ENCODE measurements at places on chromosomes 6 and 20.

- H3K4me1 ChIP-seq = peaks cover 12% of the 10 kb centered on the region
- peak overlapping the region; percentile 99 for H3K27ac ChIP-seq
- H3K4me3 ChIP-seq = peak overlapping the region; percentile 96
- H3K27me3 ChIP-seq = no peaks in the 10 kb centered on the region
- no peaks in the 10 kb centered on the region for H3K36me3 ChIP-seq
- DNase-seq = no peak
Measured at GRCh38 chr6:151388997-151389617, 2.3 kb downstream of the ZBTB2 start.

- no peak for DNase-seq
- no peaks in the 10 kb centered on the region for H3K36me3 ChIP-seq
- H3K4me1 ChIP-seq = peaks cover 60% of the 10 kb centered on the region
- no peak overlapping the region for H3K27ac ChIP-seq
- H3K4me3 ChIP-seq = peak overlapping the region; percentile 34
- peaks cover 100% of the 10 kb centered on the region for H3K27me3 ChIP-seq
Measured at GRCh38 chr20:21509597-21510371, 4.1 kb downstream of the NKX2-2 start.

DNA sequence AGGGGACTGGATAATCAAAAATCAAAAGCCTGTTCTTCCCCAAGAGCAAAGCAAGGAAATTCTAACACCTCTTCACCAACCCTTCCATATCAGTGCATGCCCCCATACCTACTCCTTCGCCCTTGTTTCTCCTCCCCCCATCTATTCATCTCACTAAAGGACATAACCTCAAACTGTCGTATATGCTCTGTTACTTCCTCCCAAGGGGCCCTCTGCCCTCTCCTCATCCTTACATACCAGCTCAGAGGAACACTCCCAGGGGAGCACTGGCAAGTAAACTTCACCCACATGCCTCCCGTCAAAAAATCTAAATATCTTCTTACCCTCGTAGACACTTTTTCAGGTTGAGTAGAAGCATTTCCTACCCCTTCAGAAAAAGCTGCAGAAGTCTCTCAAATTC, 9.4 kb upstream of the ADTRP start:
- no peak overlapping the region for H3K4me3 ChIP-seq
- no peak for DNase-seq
- no peaks in the 10 kb centered on the region for H3K36me3 ChIP-seq
- no peaks in the 10 kb centered on the region for H3K4me1 ChIP-seq
- no peak overlapping the region for H3K27ac ChIP-seq

DNA sequence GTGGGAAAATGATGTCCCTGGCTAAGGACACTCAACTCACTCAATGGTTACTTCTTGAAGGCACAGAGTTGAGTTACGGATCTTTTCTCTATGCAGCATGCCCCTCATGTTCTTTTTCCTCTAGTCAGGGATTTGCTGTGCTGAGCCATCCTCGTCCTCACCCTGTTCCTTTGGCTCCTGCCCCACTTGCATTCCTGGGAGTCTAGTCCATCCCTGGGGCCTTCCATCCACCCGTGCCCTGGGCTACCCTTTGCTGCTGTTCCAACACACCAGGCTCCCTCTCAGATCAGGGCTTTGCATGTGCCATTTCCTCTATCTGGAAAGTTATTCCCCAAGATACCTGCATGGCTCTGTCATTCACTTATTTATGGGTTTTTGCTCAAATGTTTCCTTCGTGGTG, 13.3 kb upstream of the KCNG1 start:
- H3K27ac ChIP-seq = no peak overlapping the region
- H3K4me3 ChIP-seq = no peak overlapping the region
- H3K27me3 ChIP-seq = peaks cover 26% of the 10 kb centered on the region

DNA sequence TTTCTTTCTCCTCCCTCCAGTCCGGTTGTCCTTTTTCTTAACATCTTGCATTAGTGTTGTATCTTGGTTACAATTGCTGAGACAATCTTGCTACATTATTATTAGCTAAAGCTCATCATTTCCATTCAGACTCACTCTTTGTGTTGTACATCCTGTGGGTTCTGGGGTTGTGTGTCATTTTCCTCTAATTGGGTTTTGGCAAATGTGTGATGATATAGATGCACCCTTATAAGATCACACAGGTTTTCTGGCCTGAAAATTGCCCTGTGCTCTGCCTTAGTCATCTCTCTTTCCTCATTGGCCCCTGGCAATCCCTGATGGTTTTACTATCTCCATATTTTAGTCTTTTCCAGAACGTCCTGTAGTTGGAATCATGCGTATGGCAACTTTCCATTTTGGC, 60.1 kb downstream of the PPP1R14C start:
- no peak overlapping the region for H3K4me3 ChIP-seq
- H3K27me3 ChIP-seq = no peaks in the 10 kb centered on the region
- peaks cover 20% of the 10 kb centered on the region for H3K4me1 ChIP-seq

DNA sequence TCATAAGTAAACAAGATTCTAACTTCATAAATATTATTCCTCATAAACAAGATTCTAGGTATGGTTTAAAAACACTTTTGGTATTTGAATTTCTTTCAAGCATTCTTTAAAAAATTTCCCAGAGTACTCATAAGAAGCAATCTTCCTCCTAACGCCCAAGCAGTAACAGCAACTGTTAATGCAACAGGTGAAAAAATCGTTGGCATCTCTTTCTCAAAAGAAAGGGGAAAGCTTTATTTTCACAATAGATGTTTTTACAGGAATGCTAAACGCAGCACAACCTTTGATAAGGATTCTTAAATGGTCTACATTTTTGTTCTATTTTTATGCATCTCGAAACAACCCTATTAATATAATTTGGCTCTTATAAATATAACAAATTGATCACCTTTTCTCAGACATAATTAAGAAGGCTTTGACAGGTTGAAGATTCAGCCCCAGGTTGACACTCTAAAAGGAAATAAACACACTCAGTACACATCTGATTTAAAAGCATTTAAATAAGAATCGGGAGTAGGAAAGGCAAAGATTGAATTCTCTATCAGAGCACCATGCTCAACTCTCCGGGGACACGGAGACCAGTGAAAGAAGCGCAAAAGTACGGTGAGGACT, 634 bp downstream of the AHI1 start:
- peak overlapping the region; percentile 83 for H3K27ac ChIP-seq
- no peaks in the 10 kb centered on the region for H3K27me3 ChIP-seq

GRCh38 chr6:26232306-26232939, 132.6 kb upstream of the BTN3A2 start:
- DNase-seq = no peak
- peaks cover 6% of the 10 kb centered on the region for H3K4me1 ChIP-seq
- no peak overlapping the region for H3K4me3 ChIP-seq
- peaks cover 4% of the 10 kb centered on the region for H3K27me3 ChIP-seq

DNA sequence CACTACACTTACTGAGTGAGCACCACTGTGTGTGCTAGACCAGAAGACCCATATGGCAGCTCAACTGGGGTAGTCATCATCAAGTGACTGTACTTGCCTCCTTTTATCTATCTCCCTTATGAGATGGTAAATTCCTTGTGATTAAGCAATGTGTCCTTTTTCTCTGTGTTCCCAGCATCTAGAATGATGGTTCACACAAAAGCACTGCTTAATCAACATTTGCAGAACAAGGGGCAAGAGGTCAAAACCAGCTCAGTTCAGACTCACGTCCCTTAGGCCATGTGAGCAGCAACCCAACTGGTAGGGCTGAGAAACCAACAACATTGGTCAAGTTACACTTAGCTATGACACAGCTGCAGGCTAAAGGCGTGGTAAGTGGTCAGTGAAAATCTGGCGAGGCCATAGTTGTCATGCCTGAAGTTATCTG, 10.0 kb downstream of the TRAM2 start:
- H3K4me1 ChIP-seq = peaks cover 96% of the 10 kb centered on the region
- H3K4me3 ChIP-seq = no peak overlapping the region
- no peaks in the 10 kb centered on the region for H3K36me3 ChIP-seq
- no peak overlapping the region for H3K27ac ChIP-seq
- no peaks in the 10 kb centered on the region for H3K27me3 ChIP-seq

DNA sequence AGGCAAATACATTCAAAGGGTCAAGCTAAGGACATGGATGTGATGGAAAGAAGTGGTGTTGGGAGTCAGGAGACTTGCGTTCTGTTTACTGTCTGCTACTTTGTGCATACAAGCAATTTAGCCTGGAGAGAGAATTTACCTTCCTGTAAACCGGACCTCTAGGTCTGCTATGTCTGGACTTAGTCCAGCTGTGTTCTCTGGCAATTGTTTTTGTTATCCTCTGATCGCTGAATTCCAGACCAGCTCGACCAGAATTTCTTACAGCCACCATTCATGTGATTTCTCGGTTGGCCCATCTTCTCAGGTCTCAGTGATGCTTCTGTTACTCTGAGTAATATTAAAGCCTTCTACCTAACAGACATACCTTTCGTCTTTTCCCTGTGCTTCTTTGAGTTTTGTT, 75.2 kb downstream of the LRRC1 start:
- H3K4me1 ChIP-seq = no peaks in the 10 kb centered on the region
- H3K4me3 ChIP-seq = no peak overlapping the region
- no peak for DNase-seq

GRCh38 chr6:25642667-25643328, 9.2 kb upstream of the SCGN start:
- H3K36me3 ChIP-seq = no peaks in the 10 kb centered on the region
- DNase-seq = no peak
- H3K4me1 ChIP-seq = no peaks in the 10 kb centered on the region
- no peak overlapping the region for H3K27ac ChIP-seq

DNA sequence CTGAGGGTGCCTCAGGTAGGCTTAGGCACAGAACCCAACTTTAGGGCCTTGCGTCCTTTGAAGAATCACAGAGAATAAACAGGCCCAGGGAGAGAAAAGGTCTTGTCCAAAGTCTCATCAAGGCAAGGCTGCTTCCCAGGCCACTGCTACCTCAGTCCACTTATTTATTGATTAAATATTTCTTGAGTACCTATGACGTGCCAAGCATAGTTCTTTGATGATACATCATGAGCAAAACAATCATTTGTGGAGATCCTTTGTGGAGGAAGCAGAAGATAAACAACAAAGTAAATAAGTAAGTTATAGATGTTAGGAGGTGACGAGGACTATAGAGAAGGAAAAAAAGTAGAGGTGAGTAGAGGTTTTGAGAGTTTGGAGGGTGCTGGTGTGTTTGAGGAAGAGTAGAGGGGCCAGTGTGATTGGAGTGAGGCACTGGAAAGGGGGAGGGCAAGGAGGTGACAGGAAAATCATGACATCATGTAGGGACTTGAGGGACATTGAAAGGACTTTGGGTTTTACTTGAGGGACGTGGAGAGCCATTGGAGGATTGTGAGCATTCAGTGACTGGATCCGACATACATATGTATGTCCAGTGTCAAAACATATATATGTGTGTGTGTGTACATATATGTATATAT, 14.1 kb upstream of the CHMP4B start:
- H3K4me3 ChIP-seq = no peak overlapping the region
- H3K36me3 ChIP-seq = no peaks in the 10 kb centered on the region
- H3K4me1 ChIP-seq = peaks cover 20% of the 10 kb centered on the region
- no peaks in the 10 kb centered on the region for H3K27me3 ChIP-seq

- no peak overlapping the region for H3K27ac ChIP-seq
- DNase-seq = no peak
- peaks cover 70% of the 10 kb centered on the region for H3K27me3 ChIP-seq
- H3K4me1 ChIP-seq = no peaks in the 10 kb centered on the region
- H3K36me3 ChIP-seq = no peaks in the 10 kb centered on the region
Measured at GRCh38 chr6:27096834-27097511, 150.5 kb upstream of the PRSS16 start.

DNA sequence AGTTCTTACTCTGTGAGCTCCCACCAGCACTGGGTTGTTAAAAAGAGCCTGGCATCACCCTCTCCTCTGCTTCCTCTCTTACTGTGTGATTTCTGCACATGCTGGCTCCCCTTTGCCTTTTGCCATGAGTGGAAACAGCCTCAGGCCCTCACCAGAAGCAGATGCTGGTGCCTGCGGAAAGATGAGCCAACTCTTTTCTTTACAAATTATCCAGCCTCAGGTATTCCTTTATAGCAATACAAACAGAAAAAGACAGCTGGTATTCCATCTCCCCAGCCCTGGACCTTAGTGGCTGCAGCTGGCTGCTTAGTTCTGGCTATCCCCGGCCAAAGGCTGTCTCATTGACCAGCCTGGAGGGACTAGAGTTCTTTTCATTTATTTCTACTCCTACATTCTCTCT, 129.1 kb downstream of the IMPG1 start:
- H3K4me3 ChIP-seq = no peak overlapping the region
- DNase-seq = no peak
- no peaks in the 10 kb centered on the region for H3K4me1 ChIP-seq
- no peak overlapping the region for H3K27ac ChIP-seq
- H3K36me3 ChIP-seq = no peaks in the 10 kb centered on the region

DNA sequence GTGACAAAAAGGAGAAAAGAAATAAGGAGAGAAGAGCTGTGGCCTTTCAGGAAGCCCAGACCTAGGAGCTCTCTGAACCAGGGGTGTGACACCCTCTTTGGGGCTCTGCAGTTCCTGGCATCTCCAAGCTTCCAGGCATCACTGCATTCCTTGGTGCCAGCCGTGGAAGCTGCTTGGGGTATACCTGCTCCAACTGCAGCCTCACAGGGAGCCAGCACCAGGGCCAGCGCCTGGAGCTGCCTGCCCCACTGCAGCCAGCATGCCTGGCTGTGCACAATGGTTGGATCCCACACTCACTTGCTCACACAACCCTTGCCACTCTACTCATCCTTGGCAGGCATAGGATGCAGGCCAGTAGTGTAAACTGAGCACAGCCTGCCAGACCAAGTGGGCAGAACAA, 242.1 kb upstream of the GJE1 start:
- H3K36me3 ChIP-seq = no peaks in the 10 kb centered on the region
- H3K27ac ChIP-seq = no peak overlapping the region
- no peaks in the 10 kb centered on the region for H3K27me3 ChIP-seq
- no peaks in the 10 kb centered on the region for H3K4me1 ChIP-seq

GRCh38 chr6:169960003-169960344, 208.6 kb downstream of the ERMARD start:
- no peak overlapping the region for H3K4me3 ChIP-seq
- DNase-seq = no peak
- peaks cover 3% of the 10 kb centered on the region for H3K4me1 ChIP-seq
- H3K27ac ChIP-seq = no peak overlapping the region

- no peak overlapping the region for H3K27ac ChIP-seq
- no peaks in the 10 kb centered on the region for H3K36me3 ChIP-seq
- no peak overlapping the region for H3K4me3 ChIP-seq
- peaks cover 78% of the 10 kb centered on the region for H3K4me1 ChIP-seq
- DNase-seq = no peak
- no peaks in the 10 kb centered on the region for H3K27me3 ChIP-seq
Measured at GRCh38 chr20:64258071-64258823, 2.7 kb downstream of the PCMTD2 start.

GRCh38 chr6:43355862-43356590, 13.4 kb downstream of the ZNF318 start:
- H3K36me3 ChIP-seq = peaks cover 28% of the 10 kb centered on the region
- H3K27ac ChIP-seq = no peak overlapping the region
- peak; percentile 15 for DNase-seq

GRCh38 chr20:48154040-48154765, 368.9 kb upstream of the SULF2 start:
- no peak overlapping the region for H3K4me3 ChIP-seq
- no peak overlapping the region for H3K27ac ChIP-seq
- peaks cover 9% of the 10 kb centered on the region for H3K27me3 ChIP-seq
- no peak for DNase-seq
- no peaks in the 10 kb centered on the region for H3K36me3 ChIP-seq
